ENCODE measurements at places on chromosomes 16 and 17. TPM values are rescaled to one million over a fixed set of nuclear protein-coding genes. Genes with fewer than 3 reads are reported as not detected.
A peak's percentile ranks its signal among the peaks of the same experiment; 100 is the strongest.

DNA sequence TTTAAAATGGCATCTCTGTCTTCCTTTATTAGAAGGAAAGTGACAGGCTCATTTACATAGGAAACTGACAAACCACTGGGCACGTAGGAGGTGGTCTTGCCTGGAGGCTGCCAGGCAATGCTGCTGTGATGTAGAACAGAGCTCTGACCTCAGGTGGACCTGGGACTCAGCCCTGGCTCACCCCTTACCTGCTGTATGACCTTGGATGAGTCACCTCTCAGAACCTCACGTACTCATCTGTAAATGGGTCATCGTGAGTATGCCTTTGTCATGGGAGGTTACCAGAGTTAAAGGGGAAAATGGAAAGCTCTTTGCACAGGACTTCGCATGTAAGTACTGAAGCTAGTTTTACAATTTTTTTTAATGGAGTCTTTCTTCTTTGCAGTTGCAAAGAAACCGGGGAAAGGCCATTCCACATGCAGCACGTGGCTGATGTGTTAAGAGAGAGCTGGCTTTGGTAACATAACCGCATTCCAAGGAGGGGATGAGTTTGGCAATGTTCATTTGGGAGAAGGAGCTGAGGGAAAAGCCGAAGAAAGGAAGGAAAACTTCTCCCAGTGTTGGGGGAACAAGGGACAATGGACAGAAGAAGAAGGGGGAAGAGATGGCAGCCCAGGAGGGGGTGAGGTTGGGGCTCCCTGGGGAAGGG is 37.4 kb upstream of the LONP2 start:
- DNase-seq, result no peak
- H3K4me1 ChIP-seq, result no peaks in the 10 kb centered on the region
- peaks cover 44% of the 10 kb centered on the region for H3K27me3 ChIP-seq

DNA sequence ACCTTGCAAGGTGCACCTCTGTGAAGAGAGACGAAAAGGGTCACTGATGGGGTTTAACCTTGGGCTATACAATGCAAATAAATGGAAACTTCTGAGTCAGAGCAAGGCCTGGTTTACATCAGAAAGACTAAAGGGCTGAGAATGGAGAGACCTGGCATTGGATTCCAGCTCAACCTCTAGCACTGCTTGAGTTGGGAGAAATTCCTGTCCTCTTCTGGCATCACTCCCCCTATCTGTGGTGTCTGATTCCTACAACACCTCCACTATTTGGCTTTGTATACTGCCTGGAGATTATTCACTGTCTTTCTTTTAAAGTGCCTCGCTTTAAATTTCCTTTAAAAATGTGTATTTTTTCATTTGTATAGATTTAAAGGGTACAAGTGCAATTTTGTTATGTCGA is 68.8 kb downstream of the GPR139 start:
- H3K36me3 ChIP-seq, result no peaks in the 10 kb centered on the region
- no peak for DNase-seq
- no peak overlapping the region for H3K27ac ChIP-seq
- no peaks in the 10 kb centered on the region for H3K27me3 ChIP-seq
- no peaks in the 10 kb centered on the region for H3K4me1 ChIP-seq

DNA sequence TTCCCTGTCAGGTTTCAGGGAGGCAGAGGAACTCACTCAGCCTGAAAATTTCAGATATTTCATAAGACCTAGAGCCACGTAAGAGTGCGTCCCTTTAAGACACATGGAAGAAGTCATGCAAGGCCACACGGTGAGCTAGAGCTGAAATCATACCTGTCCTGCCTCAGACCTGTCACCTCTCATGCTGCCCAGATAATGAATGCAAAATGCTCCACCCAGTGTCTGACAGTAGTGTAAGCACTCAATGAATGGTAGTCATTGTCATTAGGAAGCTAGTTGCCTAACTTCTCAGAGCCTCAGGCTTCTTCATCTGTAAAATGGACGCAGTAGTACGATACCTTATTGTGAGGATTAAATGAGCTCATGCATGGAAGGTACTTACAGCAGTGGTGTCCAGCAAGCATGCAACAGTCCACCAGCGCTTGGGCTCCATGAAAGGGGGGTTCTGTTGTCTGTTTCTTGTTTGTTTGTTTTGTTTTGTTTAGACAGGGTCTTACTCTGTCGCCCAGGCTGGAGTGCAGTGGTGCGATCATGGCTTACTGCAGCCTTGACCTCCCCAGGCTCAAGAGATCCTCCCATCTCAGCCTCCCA is 60.7 kb downstream of the WSB1 start:
- H3K27me3 ChIP-seq, result no peaks in the 10 kb centered on the region
- H3K36me3 ChIP-seq, result no peaks in the 10 kb centered on the region
- peak overlapping the region; percentile 93 for H3K27ac ChIP-seq
- H3K4me1 ChIP-seq, result peaks cover 14% of the 10 kb centered on the region

DNA sequence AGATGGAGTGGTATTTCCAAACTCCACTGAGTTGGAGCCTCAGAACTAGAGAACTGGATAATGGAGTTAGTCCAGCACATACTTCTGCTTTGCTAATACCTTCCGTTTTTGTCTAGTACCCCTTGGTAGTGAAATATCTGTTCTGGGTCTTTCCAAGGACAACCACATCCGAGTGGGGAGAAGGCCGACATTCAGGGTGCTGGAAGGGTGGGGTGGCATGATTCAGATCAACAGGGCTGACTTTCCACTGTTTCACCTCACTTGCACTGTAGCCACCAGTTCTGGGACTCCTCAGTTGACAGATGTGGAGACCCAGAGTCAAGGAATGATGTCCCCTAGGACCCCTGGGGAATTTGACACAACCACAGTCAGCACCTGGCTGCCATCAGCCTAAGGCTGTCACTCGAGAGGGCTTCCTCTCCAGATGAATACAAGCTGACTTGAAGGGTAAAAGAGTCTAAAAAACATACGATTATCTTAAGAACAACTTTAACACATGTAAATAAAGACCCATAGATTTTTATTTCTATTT is 84.8 kb upstream of the HNF1B start:
- DNase-seq, result no peak
- no peak overlapping the region for H3K4me3 ChIP-seq
- no peaks in the 10 kb centered on the region for H3K36me3 ChIP-seq
- H3K4me1 ChIP-seq, result peaks cover 13% of the 10 kb centered on the region
- no peak overlapping the region for H3K27ac ChIP-seq

GRCh38 chr16:83270061-83270460 is 537.7 kb upstream of the HSBP1 start:
- H3K4me1 ChIP-seq, result no peaks in the 10 kb centered on the region
- H3K27me3 ChIP-seq, result peaks cover 30% of the 10 kb centered on the region
- no peak overlapping the region for H3K27ac ChIP-seq

DNA sequence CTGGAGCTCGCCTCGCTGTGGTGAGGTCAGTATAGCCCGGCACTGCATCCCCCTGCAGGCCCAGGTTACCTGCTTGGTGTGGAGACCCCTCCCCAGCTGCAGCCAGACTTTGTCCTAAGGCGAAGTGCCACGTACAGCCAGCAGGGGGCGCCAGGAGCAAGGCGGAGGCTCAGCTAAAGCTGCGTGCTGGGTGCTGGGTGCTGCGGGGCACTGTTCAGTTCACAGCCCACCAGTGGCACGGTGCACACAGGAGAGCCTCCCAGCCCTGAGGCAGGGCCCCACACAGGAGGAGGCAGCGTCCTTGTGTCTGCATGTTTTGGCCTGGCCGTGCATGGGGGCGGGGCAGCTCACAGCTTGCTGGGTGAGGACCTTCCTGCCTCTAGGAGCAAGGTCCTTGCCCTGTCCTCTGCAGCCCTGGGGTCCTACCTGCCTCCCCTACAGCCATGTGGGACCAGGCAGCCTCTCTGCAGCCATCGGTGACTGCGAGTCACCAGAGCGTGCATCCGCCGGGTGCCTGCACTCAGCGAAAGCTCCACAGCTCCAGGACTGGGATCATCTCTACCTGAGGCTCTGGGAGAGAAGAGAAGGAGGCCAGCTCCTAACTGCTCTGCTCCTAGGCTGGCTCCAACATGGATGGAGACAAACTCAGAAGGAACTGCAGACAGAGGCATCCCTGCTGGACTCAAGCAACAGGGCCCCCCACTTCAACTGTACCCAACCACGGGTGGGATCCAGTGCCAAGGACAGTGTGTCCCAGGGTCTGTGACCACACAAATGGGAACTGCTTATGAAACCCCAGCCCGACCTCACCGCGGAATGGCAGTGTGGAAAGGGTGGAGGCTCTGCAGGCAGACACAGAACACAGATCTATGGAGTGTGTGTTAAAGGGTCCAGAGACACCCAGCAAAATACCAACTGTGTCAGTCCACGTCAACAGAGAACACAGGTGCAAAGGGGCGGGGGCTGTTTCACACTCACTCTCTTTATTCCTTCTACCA is 19.0 kb downstream of the SLC7A5 start:
- peaks cover 14% of the 10 kb centered on the region for H3K4me1 ChIP-seq
- DNase-seq, result peak; percentile 64
- H3K27me3 ChIP-seq, result no peaks in the 10 kb centered on the region
- H3K27ac ChIP-seq, result no peak overlapping the region
- H3K4me3 ChIP-seq, result no peak overlapping the region

GRCh38 chr17:56723421-56723820 is 110.3 kb downstream of the C17orf67 start:
- peaks cover 51% of the 10 kb centered on the region for H3K27me3 ChIP-seq
- DNase-seq, result no peak
- H3K27ac ChIP-seq, result no peak overlapping the region
- no peak overlapping the region for H3K4me3 ChIP-seq
- peaks cover under 1% of the 10 kb centered on the region for H3K4me1 ChIP-seq
- H3K36me3 ChIP-seq, result peaks cover 4% of the 10 kb centered on the region

DNA sequence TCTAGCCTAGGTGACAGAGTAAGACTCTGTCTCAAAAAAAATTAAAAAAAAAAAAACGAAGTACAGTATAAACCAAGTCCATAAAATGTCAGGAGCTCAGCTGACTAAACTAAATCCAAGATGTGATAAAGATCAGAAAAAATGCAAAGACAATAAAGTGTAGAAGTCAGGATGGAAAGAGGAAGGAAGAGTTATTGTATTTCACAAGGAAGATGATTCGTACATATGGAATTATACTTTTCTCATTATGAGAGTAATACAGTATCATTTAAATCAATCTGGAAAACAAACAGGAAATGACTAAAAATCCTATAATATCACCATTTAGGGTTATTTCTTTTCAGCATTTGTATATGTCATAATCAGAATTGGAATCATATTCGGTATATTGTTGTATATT is 11.4 kb upstream of the APOH start:
- no peaks in the 10 kb centered on the region for H3K36me3 ChIP-seq
- H3K27me3 ChIP-seq, result no peaks in the 10 kb centered on the region
- H3K27ac ChIP-seq, result no peak overlapping the region

DNA sequence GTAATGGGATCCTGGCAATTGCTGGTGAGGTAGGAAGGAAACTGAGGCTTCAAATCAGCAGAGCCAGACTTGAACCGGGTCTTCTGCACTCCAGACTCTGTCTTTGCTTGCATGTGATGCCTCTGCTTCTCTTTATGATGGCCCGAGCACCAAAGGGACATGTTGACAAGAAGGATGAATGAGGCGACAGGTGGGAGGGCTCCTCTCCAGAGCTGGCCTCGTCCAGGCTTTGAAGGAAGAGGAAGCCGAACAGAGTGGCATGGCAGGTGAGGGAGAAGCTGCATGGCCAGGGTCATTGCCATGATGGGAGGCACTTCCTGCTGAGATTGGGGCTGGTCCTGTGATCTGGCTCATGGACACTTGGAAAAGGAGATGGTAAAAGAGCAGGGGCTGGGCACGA is 40.8 kb downstream of the AKAP1 start:
- no peak overlapping the region for H3K4me3 ChIP-seq
- H3K4me1 ChIP-seq, result no peaks in the 10 kb centered on the region
- H3K27ac ChIP-seq, result no peak overlapping the region
- DNase-seq, result no peak

MIEF2 gene
- 10.2 TPM for total RNA-seq

DNA sequence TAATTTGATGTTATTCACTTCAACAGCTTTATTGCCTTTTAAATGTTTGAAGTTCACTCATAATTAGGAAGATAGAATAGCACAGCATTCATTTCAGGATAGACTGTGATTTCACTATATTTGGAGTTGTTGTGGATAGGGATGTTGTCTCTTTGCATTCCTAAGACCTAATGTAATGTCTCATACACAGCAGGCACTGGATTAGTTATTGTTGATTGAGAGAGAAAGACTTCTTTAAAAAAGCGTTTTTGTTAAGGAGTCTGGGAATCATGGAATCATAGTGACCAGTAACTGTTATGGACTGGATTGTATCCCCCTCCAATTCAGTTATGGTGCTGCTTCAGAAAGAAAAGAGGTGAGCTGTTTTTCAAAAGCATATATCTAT is 122.0 kb downstream of the USP22 start:
- DNase-seq, result no peak
- no peaks in the 10 kb centered on the region for H3K36me3 ChIP-seq
- no peak overlapping the region for H3K4me3 ChIP-seq
- peaks cover 2% of the 10 kb centered on the region for H3K4me1 ChIP-seq
- peaks cover 47% of the 10 kb centered on the region for H3K27me3 ChIP-seq
- H3K27ac ChIP-seq, result no peak overlapping the region

MT3 gene
- total RNA-seq, result not detected

CDYL2 gene
- 17.0 TPM for total RNA-seq

DNA sequence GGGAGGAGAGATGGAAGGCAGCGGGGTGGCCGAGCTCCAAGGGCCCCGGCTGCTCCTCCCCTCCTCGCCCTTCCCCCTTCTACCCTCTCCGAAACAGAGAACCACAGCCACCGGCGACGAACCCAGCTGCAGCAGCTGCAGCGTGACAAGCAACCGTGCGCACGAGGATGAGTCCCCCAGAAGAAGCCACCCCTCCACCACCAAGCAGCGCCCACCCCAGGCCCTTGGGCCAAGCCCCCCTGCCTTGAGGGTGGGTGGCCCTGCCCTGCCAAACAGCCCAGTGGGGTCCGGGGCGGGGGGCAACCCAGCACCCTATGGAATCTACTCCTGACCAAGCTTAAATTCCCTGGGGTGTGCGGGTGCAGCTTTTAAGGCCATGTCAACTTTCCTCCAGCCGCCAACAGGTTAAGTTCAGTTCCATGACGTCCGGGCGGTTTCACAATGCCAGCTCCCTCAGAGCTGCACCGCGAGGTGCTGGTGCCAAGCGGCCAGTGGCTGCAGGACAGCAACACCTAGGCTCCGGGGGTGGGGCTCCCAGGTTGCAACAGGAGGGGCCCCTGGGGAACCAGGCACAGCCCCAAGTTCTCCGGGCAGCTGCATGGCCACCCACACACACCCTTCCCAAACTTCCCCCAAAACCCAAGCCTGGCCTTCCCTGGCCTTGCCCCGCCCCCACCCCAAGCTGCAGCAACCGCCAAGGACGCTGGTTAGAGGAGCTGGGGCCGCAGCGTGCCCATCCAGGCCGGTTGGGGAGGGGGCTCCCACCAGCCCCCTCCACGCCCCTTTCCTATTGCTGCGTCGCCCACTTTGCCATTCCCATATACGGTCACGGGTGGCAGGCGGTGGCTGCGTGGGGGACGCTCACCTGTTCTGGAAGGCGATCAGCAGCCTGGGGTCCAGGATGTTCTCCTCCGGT is 2.0 kb downstream of the CBX4 start:
- peaks cover 6% of the 10 kb centered on the region for H3K27me3 ChIP-seq
- peak overlapping the region; percentile 97 for H3K4me3 ChIP-seq
- peaks cover 21% of the 10 kb centered on the region for H3K4me1 ChIP-seq
- DNase-seq, result no peak
- peak overlapping the region; percentile 91 for H3K27ac ChIP-seq

Measured in T-helper 17 cell (primary cell).